NCI-H524 (cell line): ENCODE measurements at places on chromosomes 1 and 21.
A peak's percentile ranks its signal among the peaks of the same experiment; 100 is the strongest.

DNA sequence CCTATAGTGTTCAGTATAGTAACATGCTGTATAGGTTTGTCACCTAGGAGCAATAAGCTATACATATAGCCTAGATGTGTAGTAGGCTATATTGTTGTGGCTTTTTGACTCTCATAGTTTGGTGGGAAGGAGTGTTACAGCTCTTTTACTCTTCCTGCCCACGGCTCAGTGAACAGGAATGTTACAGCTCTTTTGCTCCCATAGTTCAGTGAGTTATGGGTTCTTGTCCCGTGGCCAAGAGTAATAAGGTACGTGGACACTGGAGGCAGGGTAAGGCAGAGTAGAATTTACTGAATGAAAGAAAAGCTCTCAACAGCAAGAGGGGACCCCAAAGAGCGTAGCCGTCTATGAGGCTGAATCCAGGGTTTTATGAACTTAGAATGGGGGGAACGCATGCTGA, 734.3 kb downstream of the ADGRL2 start:
- DNase-seq, result no peak

DNA sequence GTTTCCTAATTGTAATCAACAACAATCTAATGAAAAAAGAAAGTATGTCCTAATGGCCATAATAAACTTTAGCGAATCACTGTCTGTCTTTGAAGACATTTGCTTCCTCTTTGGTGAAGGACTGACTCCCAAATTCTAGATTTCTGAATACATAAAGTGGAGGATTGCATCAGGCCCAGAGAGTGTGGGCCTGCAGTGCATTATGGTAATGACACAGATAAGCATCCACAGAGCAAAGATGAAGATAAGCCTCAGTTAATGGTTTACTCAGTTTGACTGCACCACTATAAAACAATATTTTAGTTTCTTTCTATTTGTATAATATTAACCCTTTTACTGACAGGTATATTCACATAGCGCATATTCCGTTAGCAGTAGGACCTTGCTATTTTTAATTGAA, 365.5 kb downstream of the KCTD3 start:
- no peak for DNase-seq

- DNase-seq, result no peak
These were observed 48.2 kb upstream of the VANGL1 start for GRCh38 chr1:115593365-115594259.

DNA sequence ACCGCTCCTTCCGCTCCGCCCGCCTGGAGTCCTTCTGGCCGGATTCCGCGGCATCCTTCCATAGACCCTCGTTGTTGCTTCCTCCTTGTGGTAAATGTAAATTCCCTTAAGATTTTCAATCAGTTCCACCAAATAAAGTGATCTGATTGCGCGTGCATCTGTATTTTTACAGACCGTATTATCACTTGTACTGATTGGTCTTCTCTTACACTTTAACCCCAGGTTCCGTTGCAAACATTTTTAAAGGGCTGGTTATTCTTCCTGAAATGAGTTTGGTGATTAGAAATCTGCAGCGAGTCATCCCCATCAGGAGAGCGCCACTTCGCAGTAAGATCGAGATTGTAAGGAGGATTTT, 483 bp downstream of the YBEY start:
- DNase-seq, result no peak

- DNase-seq, result peak; percentile 21
These were observed 213.7 kb downstream of the SDCCAG8 start for GRCh38 chr1:243469497-243469896.

DNA sequence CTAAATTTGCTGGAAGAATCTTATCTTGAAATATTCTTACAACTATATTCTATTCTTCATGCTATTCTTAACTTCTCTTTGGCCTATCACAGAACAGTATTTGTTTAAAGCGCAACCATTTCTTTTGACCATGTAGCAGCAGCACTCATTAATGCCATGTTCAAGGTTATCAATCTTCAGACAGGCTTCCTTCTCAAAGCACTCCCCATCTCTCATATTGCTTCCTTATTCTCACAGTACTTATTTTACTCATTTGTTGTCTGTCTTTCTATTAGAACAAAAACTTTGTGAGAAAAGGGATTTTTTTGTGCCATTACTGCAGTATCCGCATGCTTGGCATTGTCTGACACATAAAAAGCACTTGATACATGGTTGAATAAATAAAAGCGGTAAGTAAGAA, 89.7 kb downstream of the ATP1B1 start:
- DNase-seq, result no peak

- peak; percentile 24 for DNase-seq
These were observed at the start of gene DNAH14 for GRCh38 chr1:224929335-224930237. DNAH14 (plus strand) TSS chr1:224929675; CDS start chr1:224952703, 23,028 bp downstream.

- peak; percentile 18 for DNase-seq
These were observed 5.8 kb downstream of the INKA2 start for GRCh38 chr1:111733183-111733991.

GRCh38 chr1:151934048-151934493, 24.8 kb upstream of the THEM4 start:
- peak; percentile 28 for DNase-seq

DNA sequence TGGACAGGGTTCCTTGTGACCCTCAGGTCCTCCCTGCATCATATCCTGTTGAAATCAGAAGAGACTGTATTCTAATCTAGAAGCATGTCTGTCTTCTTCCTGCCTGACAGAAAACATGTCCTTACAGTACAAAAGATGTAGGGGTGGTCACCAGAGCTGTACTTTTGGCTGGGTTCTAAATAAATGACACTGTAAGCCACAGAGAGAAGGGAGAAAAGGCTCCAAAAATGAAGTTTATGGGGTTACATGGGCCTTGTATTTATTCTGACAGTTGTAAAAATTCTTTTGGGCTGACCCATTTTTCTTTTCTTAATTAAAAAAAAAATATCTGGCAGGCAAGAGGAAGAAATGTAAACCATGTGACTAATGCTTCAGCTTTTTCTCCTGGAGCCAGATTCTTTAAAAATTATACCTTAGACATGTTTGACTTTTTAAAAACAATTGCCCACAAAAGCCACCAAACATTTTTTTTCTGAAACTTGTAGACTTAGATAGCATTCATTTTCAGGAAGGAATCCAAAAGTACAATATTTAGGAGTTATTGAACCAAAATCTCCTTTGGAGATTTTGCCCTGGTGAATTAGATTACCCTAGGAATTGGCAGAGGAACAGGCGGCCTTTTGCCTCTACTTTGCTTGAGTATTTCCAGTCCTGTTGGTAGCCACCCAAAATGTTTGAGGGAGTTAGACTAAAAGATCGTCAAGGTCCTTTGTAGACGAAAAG, 17.1 kb downstream of the RGL1 start:
- no peak for DNase-seq
